ENCODE measurements at places on chromosomes 3 and 15.
A peak's percentile ranks its signal among the peaks of the same experiment; 100 is the strongest.

DNA sequence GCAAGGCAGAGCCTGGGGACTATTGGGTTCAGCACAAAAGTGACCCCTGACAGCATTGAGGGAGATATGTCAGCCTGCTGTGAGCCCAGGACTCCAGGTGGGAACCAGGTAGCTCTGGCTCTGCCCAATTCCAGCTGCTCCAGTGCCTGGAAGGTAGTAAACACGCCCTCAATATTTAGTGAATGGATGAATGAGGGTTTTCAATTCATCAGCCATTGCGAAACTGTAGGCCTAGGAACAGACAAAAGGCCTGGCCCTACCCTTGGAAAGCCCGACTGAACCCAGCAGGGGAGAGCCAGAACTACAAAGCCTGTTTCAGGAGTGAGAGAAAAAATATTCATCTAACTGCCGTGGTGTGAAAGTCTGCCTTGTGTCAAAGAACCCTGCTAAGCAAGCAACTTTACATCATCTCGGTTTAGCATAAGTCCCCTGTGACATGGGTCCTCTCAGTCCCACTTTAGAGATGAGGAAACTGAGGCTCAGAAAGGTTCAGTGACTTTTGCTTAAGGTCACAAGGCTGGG is 8.1 kb upstream of the CSK start:
- peak; percentile 63 for DNase-seq

GRCh38 chr3:10517627-10518026 is 12.2 kb upstream of the ATP2B2 start:
- DNase-seq, result no peak

DNA sequence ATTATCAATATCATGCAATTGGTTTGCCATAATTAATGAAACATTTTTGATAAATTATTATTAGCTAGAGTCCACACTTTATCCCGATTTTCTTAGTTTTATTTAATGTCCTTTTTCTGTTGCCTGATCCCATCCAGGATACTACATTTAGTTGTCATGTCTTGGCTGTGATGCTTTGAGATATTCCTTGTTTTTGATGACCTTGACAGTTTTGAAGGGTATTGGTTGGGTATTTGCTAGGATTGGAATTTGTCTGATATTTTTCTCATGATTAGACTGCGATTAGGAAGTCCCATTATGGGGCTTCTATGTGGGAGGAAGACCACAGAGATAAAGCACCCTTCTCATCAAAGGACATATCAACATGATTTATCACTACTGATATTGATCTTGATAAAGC is 43.0 kb downstream of the CGNL1 start:
- no peak for DNase-seq

- peak; percentile 21 for DNase-seq
Measured at GRCh38 chr3:901953-902778, 190.7 kb upstream of the CNTN6 start.

GRCh38 chr3:179766416-179767133 is 113.7 kb downstream of the USP13 start:
- no peak for DNase-seq

DNA sequence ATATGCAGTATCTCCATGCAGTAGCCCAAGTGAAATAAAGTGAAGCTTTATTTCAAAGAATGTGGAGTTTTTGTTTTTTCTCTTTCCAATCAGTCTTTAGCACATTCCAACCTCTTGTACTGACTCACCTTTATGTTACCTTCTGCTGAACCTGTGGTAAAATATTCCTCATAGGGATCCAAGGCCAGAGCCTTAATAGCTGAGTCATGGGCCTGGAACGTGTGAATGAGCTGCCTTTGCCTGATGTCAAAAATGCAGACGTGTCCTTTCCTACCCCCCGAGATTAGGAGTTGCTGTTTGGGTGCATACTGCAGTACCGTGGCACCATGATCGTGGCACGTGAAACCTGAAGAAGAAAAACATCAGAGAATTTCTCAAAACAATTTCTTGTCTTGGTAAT is 108.5 kb downstream of the GLDN start:
- DNase-seq, result peak; percentile 55

DNA sequence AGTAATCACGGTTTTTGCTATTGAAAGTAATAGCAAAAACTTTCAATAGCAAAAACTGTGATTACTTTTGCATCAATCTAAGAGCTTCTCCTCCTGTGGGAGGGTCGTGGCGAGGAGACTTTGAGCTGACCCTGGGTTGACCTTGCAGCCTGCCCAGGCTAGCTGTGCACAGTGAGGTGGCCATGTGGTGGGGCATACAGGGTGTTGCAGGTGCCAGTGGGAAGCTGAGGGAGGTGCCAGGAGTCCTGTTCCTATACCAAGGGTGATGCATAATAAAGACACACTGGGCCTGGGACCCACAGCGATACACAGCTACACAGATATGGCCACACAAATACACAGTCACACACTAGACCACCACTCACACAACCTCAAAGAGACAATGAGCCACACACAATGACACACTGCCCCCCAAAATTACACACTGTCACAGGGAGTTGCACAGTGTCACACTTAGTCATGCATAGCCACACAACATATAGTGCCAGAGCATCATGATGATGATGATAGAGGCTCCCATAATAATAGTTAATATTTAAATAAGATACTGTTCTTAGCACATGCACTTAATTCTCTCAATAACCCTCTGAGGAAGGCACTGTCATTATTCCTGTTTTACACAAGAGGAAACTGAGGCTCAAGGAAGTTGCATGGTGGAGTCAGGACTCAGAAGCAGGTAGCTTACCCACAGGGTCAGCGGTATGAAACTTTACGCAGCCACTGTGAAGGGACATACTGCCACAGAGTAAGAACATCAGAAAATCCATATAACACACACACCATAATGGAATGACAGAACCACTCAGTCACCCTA is 6.3 kb downstream of the PLCD1 start:
- no peak for DNase-seq

DNA sequence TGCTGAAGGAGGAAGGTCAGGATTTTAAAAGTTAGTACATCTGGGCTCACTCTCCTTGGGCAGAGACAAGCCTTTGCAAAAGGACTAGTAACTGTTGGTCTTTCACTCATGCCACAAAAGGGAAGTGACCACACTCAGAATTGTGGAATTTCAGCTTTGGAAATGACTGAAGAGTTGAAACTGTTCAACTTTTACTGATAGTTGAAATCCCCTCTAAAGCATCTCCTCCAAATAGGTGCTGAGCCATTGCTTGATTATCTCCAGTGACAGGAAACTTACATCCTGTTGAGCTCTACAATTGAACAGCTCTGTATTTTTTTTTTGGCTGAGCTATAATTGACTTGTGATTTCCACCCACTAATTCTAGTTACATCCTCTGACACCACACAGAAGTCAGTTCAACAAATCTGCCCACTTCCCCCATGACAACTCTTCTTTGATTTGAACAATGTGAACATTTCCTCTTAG is 254.8 kb upstream of the TPRG1 start:
- DNase-seq, result no peak

DNA sequence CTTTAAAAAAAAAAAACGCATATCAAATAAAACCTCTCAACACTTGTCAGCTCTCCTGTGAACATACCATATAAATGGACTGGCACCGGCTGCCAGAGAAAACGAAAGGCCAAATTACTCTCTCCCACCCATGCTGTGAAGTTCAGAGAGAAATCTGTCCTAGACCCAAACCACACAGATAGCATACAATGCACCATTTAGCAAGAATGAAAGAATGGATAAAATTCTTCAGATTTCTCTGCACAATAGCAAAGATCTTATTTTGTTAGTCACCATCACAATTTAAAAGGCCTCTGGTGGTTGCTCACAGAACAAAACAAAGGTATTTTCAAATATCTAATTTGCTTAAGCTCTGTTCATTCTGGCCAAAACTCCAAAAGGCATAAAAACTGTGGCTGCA is 93.9 kb upstream of the BHLHE40 start:
- DNase-seq, result peak; percentile 77

- no peak for DNase-seq
Measured at GRCh38 chr15:25060996-25061620, 106.3 kb downstream of the SNRPN start.

- DNase-seq, result no peak
Measured at GRCh38 chr3:152196782-152197181, 71.9 kb upstream of the MBNL1 start.

- no peak for DNase-seq
Measured at GRCh38 chr3:156298014-156298413, 177.6 kb downstream of the KCNAB1 start.

- DNase-seq, result peak; percentile 69
Measured at GRCh38 chr3:72818092-72818773, 30.0 kb downstream of the SHQ1 start.

- no peak for DNase-seq
Measured at GRCh38 chr15:48273049-48273448, 58.2 kb upstream of the DUT start.

- no peak for DNase-seq
Measured at GRCh38 chr3:133124511-133124910, 86.3 kb downstream of the TMEM108 start.

GRCh38 chr15:99507504-99508310 is 58.1 kb upstream of the MEF2A start:
- DNase-seq, result peak; percentile 89

DNA sequence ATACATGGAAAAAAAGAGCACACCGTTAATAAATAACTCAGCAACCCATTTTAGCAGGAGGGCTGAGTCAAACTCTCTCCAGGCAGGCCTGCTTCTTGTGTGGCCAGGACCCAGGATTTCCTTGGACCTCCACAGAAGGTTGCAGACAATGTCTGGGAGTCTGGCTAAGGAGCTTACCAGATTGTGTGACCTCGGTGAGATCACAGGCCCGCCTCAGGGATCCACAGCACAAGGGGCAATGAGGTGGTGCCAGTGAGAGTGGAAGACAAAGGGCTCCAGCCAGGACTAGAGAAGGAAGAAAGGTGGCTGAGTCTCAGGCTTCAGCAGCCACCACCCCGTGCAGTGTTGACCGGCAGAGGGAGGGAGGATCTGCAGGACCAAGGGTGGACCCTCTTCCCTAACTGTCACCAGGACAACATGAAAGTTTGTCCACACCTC is 32.2 kb upstream of the SEC22A start:
- peak; percentile 4 for DNase-seq

- DNase-seq, result no peak
Measured at GRCh38 chr3:14435175-14436014, 33.0 kb downstream of the SLC6A6 start.

DNA sequence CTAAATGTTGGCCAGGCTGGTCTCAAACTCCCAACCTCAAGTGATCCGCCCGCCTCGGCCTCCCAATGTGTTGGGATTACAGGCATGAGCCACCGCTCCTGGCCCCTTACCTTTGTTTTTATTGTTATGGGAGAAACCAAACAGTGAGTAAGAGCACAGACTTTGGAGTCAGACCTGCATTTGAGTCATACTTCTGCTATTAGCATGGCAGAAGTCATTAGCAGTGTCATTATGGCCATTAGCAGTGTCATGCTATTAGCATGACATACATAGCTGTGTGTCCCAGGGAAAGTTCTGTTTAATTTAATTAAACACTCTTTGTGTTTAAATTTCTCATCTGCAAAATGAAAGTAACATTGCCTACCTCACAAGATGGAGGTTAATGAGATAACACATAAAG is 54.8 kb downstream of the SQOR start:
- DNase-seq, result no peak

DNA sequence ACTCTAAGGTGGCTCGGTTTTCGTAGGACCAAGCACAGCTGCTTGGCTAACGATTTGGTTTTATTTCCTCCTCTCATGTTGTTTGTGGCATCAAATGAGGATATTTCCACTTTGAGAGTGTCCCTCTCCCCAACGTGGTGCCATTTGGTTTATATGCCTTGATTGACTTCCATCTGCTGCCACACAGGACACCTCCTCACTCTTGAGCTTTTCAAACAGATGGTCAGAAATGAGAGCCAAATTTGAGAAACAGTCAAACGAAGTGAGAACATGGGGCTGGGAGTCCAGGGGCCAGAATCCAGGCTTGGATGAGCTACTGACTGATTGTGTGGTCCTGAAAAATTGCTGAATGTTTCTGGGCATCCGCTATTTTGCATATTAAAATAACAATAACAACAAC is 43.5 kb downstream of the CEMIP start:
- no peak for DNase-seq

- no peak for DNase-seq
Measured at GRCh38 chr3:180820400-180820799, 92.1 kb upstream of the FXR1 start.

DNA sequence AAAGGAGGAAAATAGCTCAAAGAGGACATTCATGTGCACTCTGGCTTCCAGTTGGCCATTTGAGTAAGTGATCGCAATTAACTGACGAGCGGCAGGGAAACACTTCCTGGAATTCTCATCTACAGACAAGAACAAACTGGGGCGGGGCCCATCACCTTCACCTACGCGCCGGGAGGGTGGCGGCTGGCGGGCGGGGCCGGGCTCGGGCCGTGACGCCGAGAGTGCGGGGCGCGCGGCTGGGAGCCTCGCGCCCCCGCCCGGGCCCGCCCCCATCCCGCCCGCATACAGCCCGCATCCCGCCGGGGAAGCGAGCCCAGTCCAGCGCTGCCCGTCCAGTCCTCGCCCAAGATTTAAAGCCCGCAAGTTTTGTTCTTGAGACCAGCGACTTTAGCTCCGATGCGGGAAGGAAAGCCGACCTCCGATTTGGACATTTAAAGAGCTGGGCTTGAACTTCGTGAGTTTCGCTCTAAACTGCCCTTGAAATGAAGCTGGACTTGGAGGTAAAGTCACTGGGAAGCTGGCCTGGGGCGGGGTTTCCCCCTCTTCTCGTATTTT is at the start of gene B3GNT5:
TSS of gene B3GNT5 (plus strand) at position 281 of the 555 bp plus-strand sequence. CDS start 16,546 bp downstream, outside the sequence.
- peak; percentile 70 for DNase-seq

DNA sequence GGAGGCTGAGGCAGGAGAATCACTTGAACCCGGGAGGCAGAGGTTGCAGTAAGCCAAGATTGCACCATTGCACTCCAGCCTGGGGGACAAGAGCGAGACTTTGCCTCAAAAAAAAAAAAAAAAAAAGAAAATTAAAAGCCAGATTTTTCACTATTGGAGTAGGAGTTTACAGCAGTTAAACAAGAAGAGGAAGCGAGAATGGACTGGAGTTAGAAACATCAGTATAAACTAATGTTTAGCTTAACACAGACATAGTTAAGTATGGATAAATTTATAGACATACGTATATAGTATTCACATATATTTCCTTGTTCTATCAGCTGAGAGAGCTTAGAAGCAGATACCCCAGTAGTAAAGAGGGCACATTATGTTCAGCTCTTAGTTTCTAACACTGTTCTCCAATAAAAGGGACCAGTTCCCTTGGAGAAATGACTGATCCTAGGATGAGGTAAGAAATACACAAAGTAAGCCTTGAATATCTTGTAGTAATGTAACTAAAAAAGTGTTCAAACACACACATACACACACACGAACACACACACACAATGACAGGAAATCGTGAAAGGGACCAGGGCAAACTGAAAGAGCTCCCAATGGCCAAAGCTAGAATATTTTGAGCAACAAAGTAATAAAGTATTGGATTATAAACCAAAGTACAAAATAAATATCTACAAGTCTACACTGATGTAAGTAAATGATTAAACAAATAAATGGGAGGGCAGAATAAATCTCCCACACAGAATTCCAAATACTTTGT is 25.1 kb downstream of the PIK3CB start:
- no peak for DNase-seq

- peak; percentile 95 for DNase-seq
Measured at GRCh38 chr3:55329849-55330248, 157.3 kb downstream of the WNT5A start.

- no peak for DNase-seq
Measured at GRCh38 chr3:32078085-32078634, 28.3 kb upstream of the GPD1L start.
